Hematopoietic multipotent progenitor cell treated with erythropoietin and hydrocortisone succinate and interleukin-3 and kit ligand, for 4 days (in vitro differentiated cells): ENCODE measurements at places on chromosomes 16 and 17.

- DNase-seq: no peak
These were observed 2.0 kb downstream of the POLR2A start for GRCh38 chr17:7486181-7486580.

- no peak for DNase-seq
These were observed 3.4 kb upstream of the PITPNM3 start for GRCh38 chr17:6559753-6560215.

DNA sequence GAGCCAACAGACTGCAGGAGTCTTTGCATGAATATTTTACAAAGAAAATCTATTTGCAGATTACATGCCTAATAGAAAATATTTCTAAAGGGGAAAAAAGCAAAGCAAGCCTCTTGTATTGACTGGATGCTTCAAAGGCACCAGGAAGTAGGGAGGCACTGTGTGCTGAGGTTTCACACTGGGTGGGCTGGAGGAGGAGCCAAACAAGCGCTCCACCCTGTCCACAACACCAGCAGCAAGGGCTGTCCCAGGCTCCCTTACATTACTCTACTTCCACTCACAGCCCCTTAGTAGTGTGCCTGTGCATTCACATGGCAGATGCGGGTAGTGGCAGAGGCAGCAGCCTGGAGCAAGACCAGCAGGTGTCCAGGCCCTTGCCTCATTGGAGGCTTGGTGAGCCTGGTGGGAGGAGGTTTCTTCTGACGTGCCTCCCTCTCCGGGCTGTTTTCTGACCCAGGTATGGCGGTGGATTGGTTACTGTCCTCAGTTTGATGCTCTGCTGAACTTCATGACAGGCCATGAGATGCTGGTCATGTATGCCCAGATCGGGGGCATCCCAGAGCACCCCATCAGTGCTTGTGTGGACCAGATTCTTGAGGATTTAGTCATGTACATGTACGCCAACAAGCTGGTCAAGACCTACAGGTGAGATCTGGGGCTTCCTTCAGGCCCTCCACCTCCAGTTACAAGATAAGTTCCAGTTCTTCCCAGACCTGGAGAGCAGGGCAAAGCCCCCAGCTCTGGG lies 7.0 kb upstream of the CCNF start:
- DNase-seq: peak; percentile 23

DNA sequence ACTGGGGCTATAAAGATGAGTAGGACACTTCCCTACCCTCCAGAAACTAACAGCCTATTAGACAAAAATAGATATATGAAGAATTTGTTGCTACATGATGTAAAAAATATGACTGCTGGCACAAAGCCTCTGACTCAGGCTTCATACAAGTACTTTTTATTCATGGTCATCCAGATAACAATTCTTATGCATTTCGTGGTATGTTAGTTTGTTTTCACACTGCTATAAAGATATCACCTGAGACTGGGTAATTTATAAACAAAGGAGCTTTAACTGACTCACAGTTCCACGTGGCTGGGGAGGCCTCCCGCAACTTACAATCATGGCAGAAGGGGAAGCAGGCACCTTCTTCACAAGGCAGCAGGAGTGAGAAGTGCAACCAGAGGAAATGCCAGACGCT lies 112.5 kb upstream of the HLF start:
- DNase-seq: no peak

DNA sequence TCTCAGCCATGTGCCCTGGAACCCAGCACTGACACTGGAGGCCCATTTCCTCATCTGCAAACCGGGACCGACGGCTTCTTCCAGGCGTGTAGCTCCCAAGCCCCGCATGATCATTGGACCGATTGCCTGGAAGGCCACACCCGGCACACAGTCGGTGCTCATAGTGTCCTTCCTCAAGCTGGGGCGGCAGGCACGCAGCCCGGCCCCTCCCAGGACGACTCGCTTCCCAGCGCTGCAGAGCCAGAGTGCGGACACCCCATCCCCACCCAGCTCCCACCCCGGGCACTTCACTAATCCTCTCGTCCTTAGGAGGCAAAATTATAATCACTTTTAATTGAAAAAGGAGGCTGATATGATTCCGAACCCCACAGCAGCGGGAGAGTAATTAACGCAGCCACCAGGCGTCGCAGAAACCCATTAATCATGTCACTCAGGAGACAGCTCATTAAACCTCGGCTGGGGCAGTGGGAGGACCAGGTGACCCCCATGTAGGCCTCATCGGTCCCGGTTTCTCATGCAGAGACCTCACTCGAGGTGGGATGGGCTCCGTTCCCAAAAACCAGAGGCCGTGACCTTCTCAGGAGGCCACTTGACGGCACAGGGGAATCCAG lies 33.1 kb downstream of the ZNF469 start:
- no peak for DNase-seq

GRCh38 chr17:69235338-69236058 lies 6.9 kb upstream of the ABCA10 start:
- peak; percentile 94 for DNase-seq

DNA sequence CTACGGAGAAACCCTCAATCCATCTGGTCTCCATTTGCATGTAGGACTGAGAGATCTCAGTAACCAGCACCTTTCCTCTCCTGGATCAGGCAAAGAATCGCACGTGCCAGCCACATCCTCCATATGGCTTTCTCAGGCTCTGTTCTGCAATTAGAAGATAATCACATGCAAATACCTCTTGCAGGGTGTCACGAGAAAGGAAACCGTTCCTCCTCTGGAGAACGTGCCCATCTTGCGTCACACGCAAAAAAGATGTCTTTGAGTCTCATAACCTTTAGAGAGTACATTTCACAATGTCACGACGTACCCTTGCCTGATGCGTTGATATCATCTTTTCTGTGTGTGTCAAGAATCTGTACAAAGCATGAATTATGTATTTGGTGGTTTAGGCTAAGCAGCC lies 36.2 kb upstream of the DNAH17 start:
- DNase-seq: peak; percentile 62

- peak; percentile 50 for DNase-seq
These were observed 3.7 kb upstream of the RAP1GAP2 start for GRCh38 chr17:2792366-2793169.

DNA sequence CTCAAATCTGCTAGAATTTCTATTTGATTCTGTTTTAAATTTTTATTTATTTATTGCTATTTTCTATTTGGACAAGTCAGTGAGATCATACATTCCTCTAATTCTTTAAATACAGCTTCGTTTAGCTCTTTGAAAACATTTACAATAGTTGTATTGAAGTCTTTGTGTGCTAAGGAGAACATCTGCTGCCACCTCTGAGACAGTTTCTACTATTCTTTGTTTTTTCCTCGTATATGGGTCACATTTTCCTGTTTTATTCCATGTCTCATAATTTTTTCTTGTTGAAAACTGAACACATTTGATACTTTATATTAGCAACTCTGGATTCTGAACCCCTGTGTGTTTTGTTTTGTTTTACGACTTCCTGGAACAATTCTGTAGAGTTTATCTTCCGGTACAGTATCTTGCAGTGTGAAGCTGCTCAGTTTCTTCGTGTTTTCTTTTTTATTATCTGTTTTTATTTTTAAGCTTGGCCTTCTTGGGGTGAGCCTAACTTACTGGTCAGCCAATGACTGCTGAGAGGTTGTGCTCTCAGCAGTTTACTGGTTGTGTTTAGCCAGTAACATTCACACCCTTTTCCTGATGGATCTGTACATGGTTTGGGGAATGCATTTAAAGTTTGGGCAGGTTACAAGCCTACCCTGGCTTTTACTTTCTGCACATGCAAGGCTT lies 99.0 kb downstream of the CA4 start:
- DNase-seq: no peak

DNA sequence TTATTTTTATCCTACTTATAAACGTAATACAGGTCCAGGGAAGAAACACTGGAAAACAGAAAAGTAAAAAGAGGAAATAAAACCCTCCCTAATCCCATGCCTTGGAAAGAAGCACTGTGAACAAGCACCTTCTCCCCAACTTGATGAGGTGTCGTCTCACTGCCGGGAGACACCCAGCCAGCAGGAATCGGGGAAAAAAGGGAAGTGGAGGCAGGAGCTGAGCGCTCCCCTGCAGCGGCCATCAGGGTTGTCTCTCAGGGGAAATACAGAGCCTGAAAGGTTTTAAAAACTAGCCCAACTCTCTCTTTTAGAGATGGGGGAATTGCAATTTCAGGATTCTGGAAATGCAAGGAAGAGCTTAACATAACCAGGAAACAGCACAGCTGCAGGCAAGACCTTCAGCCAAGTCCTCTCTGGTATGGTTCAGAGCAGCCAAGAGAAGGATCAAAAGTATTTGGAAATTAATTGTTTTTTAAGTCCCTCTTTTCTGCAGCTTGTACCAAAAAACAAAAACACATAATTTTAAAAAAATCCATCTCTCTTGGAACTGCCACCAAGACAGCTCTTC lies 96.3 kb upstream of the RCVRN start:
- no peak for DNase-seq

- peak; percentile 64 for DNase-seq
These were observed at the start of gene ALOX12B for GRCh38 chr17:8087075-8087951. Gene ALOX12B (minus strand): TSS chr17:8087716. CDS start chr17:8087442, 274 bp downstream.

- no peak for DNase-seq
These were observed 28.0 kb downstream of the BLMH start for GRCh38 chr17:30263552-30264333.

GRCh38 chr16:24332582-24333090 lies 76.5 kb downstream of the CACNG3 start:
- no peak for DNase-seq

DNA sequence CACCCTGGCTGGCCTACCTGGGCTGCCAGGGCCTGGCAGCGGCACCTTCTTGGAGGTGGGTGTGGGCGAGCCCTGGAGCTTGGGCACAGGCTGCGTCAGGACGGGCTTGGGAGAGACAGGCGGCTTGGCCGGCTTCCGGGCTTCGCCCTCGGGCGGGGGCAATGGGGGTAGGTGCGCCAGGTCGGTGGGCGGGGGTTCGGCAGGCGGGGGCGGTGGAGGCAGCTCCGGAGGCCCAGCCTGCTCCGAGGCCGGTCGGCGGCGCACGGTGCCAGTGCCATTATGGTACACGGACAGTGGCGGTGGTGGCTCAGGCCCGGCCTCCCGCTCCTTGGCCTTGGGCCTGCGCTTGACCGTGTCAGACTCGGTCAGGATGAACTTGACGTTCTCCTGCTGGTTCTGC lies 16.8 kb downstream of the CASKIN1 start:
- DNase-seq: no peak

DNA sequence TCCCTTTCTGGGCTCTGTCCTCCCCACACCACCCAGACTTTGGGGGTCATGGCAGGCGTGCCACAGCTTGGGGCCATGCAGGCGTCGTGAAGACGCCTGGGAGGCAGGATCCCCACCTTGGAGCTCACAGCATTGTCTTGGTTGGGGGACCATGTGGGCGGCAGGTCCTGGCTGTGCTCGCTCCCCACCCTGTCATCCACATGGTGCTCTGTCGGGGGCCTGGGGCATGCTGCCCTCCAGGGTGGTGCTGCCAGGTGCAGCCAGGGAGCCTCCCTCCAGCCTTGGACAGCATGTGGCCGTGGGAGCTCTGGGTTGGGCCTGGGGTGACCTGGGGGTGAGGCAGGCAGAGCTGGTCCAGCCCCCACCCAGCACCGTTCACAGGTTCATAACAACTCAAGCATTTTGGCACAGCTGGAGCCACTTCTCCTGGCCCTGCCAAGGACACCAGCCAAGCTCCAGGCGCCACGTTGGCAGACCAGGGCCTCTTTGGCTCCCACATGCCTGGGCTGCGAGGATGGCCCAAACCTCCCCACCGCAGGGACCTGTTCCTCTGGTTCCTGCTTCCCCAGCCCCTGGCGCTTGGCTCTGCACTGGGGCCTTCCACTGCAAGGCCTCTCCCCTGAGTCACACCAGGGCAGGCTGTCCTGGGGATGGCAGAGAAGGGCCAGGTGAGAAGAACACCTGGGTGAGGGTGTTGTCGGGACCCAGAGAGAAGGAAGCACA lies 15.1 kb upstream of the ATP6V0C start:
- DNase-seq: no peak

GRCh38 chr17:15479703-15480102 lies 12.3 kb upstream of the CDRT4 start:
- no peak for DNase-seq

GRCh38 chr17:34884597-34884996 lies 76.7 kb downstream of the CCT6B start:
- peak; percentile 75 for DNase-seq

DNA sequence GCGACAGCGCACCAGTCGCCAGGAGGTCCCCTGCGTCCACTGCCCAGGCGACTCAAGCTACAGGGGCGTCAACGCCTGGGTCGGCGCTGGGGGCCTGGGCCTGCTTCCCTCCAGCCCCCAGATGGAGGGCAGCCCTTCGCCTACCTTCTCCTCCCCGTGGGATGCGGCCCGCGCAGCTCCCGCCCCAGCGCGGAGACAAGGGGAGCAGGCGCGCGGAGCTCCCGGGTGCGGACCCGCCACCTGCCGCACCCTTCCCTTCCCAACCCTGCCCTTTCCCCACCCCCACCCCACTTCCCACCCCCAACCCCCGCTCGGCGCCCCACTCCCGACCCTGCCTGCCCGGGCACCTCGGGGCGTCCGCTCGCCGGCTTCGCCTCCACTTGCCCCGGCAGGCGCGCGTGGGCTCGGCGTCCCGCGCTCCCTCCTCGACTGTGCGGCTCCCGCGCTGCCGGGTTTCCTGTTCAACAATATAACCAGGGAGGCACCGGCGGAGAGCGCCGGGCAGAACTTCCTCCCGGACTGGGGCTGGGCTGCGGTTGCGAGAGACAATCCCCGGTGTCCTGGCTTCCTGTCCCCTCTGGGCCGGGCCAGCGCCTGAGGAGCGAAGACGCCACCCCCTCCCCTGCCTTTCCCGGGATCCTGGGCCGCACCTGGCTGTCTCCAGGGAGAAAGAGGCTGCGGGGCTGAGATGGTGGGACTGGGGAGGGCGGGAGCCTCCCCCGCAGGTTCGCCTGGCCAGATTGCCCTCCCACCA lies at the start of gene ARHGAP27:
ARHGAP27 (minus strand) TSS at position 466 of the 754 bp plus-strand sequence. CDS start 2,591 bp downstream, outside the sequence.
- peak; percentile 80 for DNase-seq

- no peak for DNase-seq
These were observed 4.9 kb upstream of the ANKFN1 start for GRCh38 chr17:56148333-56148732.

DNA sequence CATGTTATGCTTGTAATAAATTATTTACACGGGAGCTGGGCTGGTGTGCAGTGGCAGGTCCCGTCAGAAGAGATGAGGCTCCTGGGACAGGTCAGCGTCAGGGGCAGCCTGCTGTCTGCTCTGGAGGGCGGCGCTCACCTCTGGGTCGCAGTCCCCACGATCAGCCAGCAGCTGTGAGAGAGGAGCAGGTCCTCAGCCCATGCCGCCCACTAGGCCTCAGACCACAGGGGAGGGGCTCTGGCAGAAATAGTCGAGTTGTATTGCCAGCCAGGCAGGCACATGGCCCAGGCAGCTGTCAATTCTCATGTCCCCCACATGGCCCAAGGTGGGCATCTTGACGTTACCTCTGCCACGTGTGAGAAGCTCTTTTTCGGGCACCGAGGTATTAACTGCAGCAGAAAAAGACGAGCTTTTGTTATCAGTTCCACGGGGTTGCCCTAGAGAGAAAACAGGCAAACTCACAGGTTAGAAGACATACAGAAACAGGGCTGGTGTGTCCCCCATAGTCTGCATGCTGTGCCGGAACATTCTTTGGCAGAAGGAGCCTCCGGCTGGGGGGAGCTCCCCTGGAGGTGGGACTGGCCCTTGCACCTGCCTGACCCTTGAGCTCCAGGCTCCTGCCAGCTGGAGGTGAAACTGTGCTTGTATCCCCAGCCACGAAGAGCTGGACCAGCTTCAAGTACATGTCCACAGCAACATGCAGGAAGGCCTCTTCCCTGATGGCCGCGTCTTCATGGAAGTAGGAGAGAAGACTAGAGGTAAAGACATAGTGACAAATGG lies 17.4 kb downstream of the ZNF276 start:
- DNase-seq: no peak
